ENCODE measurements at places on chromosomes 3 and 15.

- DNase-seq = peak; percentile 34
Measured at GRCh38 chr3:150755902-150756301, 7.1 kb downstream of the SIAH2 start.

GRCh38 chr3:12681943-12682390 lies 18.1 kb upstream of the RAF1 start:
- peak; percentile 68 for DNase-seq

DNA sequence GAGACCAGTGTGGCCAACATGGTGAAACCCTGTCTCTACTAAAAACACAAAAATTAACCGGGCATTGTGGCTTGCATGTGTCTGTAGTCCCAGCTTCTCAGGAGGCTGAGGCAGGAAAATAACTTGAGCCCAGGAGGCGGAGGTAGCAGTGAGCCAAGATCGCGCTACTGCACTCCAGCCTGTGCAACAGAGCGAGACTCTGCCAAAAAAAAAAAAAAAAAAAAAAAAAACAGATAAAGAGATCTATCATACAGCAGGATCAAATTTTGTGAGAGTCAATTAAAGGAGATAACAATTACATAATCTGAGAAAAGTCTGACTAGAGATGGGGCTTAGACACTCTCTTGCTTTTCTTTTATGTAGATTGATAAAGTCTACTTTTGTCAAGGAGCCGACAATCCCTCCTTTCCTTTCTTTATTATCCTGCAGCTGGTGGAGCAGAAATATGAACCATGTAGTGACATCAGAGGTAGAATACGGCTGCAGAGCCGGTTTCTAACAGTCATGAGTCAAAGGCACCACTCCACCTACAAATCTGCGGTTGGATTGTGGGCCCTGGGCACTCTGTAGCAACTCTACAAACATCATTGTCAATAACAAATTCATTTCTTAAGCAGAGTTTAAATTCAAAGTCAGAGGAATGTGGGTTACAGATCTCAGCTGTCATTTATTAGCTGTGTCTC lies 9.0 kb downstream of the C2CD4A start:
- no peak for DNase-seq

DNA sequence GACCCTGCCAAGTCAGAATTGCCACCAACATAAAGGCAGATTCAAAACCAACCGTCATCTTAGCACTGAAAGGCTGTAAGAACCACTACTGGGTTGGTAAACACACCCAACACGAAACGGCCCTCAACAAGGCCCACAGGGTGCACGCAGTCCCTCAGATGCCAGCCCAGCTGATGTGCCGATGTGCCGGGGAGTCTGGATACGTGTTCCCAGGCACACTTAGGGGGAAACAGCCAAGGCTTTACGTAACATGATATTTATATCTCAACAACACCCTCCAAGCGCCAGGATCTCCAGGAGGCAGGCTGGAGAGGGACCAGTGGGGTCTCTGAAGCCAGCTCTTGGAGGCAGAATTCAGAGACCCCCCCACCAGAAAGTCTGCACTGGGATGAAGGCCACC lies 14.2 kb downstream of the POC1A start:
- DNase-seq = no peak

DNA sequence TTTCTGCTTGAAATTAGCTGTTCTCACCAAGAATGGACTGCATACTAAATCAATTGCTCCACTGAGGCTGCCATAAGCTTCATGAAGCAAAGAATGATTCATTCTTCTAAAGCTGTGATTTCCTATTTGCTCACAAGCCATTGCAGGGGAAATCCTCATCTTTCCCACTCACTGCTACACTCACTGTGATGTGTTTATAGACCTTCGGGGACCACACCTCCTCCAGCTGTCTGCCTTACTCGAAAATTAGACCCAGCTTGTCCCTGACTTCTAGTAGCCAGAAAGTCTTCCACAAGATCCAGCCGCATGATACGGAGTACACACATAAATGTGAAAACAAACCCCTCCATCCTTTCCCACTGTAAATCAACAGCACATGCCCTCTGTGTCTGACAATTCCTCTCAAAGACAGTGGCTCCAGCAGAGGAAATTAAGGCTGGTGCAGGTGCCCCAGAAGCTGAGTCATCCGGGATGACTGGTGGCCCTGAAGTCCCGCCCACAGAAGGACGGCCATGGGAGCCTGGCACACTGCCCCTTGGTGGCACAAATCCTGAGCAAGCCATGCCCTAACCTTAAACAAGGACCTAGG lies 172.0 kb downstream of the STT3B start:
- DNase-seq = peak; percentile 79

GRCh38 chr3:129022114-129023007 lies 21.3 kb downstream of the EFCC1 start:
- no peak for DNase-seq

DNA sequence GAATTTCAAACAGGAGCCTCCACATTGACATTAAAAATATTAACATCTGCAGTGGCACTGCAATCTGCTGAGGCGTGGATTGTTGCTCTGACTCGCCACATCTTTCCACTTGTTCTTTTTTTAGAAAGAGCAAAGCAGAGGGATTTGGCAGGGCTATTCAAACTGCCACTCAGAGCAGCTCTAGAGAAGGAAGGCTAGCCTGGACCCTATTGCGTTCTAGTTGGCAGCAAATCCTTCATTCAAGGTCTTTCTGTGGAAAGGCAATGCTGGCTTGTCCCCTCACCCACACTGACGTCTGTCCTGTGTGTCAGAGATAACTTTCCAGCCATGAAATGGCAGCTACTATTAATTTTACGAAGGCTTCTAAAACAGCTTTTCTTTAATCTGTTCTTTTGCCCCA lies 483.2 kb upstream of the SGO1 start:
- DNase-seq = no peak

DNA sequence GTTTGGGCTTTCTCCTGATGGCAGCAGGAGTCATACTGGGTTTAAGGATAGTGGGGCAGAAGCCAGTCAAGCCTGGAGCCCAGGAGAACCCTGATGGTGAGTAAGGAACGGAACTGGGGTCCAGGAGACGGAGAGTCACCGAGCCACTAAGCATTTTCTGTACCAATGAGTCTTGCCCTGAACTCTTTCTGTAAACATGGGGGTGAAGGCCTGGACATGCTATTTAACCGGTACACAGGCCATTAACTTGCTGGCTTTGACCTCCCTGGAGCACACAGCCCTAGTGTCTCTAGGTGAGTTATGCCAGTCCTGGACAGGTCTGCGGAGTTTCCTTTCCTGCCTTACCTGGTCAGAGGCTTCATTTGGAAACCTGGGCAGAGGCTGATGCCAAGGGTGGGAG lies 3.9 kb downstream of the SLC6A6 start:
- no peak for DNase-seq

DNA sequence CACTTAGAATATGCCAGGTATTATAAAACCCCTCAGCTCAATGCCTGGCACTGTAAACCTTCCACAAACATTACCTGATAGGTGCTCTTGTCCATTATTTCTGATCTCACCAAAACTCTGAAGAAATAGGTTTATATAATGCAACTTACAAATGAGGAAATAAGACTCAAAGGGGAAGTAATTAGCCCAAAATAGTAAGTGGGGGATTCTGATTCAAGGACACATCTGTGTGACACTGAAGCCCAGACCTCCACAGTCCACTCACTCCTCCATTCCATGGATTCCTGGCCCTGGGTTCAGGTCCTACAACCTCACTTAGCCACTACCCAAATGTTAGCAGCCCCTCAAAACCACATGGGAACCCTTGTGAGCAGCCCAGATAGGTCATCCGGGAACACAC lies 49.9 kb downstream of the TRANK1 start:
- DNase-seq = no peak

DNA sequence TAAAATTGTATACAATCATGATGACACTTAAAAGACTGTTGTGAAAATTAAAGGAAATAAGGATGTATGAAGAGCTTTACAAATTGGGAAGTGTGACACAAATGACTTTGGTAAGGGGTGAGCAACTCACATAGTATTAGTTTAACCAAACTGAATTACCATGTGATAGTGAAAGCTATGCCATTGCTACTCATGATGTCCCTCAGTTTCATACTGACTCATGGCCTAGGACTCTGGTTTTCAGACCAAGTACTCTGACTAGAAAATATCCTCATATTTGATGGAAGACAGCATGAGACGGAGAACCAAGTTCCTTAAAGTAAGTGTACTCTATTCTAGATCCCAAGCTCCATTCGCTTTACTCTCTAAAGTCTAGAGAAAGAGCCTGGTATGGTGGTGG lies 203.2 kb upstream of the ICE2 start:
- no peak for DNase-seq

DNA sequence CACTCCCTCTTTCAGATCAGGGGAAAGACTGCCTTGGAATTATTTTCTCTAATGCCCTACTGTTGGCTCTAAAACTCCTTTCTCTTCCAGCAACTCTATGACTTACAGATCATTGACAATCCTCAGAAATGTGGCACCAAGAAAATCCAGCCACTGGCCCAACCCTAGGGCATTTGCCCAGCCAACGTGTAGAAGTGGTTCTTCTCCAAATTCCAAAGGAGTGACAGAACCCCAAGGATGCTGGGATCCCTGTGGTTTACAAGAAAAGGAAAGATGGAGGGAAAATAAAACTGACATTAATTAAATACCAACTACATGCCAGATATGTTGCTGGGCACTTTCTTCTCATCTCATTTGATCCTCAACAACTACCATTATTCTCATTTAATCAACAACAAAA lies 216.0 kb downstream of the NTRK3 start:
- DNase-seq = no peak

DNA sequence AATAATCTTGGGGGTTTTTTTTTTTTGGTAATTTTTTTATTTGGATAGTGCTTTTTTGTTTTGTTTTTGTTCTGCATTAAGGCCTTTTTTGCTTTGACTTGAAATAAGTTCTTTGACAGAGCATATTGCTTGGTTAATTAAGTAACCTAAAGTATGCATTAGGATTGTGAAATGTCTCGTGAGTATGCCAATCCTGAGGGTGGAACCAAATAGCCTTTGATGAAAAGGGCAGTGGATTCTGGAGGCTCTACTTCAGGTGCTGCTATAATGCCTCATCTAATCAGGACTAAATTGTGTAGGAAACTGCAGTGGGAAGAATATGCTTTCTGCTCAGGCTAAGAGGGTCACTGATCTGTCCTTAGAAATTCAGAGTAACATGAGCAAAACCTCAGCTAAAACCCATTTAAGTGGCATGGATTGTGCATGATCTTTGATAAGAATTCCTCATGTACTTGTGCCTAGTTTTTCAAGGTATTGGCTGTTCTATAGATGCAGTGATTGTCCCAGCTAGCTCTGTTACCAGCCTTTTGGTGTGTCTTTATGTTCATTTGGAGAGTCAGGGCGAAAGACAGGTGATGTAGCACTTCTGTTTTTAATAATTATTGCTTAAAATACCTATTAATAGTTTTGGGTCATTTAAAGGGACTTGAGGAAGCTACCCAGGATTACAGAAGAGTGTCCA lies 15.4 kb downstream of the CDV3 start:
- DNase-seq = no peak

DNA sequence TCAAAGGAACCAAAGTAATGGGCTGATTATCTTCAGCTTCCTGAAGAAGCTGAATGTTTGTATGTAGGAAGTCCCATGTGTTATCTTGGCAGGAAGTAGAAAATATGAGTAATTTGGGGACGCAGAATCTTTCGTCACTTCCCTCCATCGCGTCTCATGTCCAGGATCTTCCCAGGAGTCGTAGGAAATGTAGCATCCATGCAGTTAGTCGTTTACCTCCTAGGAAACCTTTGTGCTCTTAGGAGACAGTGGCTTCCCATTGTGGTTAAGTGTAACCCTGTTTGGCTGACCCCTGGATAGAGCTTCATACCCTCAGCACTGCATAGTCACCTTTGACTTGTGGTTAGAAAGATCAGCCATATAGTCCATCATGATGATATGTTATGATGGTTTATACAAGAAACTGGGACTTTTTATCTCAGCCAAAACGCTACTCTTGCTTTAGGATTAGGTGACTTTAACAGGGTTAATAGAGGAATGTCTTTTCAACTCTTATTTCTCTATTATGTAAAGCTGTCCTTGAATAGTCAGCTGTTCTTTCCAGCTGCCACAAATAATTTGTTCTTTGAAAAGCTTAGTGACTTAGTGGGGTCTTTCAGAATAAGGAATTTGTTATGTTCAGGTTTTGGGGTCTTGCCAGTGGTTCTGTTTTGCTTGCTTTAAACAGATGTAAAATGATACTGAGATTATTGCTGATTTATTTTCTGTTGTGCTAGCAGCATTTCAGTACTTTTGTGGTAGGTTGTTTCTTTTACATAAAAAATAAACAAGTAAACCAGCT lies 92.2 kb downstream of the KLHL25 start:
- no peak for DNase-seq

DNA sequence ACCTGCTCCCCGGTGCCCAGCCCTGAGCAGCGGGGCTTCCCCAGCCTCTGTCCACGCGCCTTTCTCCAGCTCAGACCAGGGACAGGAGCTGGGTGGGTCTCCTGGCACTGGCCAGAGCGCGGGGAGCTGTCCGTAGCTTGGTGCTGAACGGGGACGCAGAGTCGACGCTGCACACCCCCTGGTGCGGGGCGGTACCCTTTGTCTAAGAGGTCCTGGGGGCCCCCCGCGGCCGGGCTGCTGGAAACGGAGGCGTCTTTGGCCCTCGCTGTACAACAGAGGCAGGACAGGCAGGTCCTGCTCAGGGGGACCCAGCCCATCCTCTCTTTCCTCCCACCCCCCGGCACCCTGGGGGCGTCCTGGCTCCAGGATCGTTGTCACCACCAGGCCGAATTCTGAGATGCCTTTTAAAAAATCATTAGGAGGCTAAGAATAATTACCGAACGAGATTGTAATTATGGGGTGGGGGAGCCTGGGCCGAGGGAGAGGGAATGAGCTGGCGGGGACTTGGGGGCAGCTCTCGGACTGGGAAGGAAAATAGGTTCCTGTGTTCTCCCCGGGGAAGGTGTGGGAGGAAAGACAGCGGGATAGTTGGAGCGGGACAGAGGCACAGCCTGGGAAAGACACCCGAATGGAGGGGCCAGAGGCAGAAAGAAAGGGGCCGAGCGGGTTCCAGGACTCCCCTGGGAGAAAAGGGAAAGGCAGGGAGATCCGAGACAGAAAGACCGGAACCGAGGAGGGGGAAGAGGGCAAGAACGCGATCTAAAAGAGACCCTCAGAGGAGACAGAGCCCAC lies 4.1 kb upstream of the SKOR1 start:
- no peak for DNase-seq

DNA sequence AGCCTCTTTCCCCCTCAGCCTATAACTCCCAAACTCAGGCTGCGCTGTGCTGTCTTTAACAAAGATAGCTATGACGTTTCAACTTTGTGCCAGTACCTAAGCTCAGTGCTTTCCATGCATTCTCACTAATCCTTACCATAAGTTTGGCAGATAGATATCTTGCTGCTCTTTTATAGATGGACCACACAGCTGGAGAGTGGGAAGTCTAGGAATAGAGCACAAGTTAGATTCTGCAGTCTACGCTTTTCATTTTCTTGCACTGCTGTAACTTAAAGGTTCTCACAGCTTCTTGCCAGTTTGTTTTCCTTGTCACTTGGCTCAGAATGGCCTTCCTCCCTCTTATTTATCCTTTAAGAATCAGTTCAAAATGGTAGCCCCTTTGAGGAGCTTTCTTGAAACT lies 468.8 kb downstream of the CNTN4 start:
- DNase-seq = no peak

- DNase-seq = no peak
Measured at GRCh38 chr3:108225221-108225620, 3.0 kb upstream of the IFT57 start.
